ENCODE measurements at places on chromosomes 3 and 15. TPM values are rescaled to one million over a fixed set of nuclear protein-coding genes. Genes with fewer than 3 reads are reported as not detected.

DNA sequence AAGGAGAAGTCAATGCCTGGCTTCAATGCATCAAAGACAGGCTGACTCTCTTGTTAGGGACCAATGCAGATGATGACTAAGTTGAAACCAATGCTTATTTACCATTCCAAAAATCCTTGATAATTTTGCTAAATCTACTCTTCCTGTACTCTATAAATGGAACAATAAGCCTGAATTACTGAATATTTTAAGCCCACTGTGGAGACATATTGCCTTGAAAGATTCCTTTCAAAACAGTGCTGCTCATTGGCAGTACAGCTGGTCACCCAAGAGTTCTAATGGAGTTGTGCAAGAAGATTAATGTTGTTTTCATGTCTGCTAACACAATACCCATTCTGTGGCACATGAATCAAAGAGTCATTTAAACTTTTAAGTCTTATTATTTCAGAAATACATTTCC is 181.0 kb upstream of the CBLB start:
- no peak for DNase-seq

DNA sequence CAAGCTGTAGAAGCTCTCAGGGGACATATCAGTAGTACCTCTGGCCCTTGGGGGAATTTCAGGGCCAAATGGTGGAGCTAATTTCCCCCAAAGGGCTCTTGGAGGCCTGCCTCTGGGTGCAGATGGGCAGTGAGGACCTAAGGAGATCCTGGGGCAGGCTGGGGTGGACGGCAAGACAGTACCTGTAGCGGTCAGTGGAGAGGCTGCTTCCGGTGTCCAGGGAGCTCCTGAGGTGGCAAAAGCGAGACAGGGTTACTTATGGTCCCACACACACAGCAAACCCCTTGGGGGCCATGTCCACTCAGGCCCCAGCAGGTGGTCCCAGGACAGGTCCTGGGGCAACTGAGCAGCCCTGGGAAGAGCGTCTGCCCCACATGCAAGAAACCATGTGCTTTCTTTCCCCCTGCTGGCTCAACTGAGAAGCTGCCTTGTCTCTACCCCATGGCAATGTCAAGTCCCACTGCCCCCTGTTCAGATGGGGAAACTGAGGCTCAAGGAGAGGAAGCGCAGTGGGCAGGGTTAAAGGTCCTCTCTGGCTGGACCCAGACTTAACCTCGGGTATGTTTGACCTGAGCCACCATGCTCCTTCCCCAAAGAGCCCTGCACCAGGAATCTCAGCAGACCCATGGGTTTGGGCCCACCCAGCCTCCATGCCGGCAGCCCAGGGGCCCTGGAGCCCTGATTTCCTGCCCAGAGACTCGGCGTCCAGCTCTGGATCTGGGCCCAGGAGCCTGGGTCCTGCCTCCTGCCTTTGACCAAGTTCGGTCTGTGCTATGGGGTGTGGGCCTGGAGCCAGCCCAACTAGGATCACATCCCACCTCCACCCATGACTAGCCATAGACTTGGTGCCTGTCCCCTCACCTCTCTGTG is 25.7 kb downstream of the IQSEC1 start:
- DNase-seq, result no peak

DNA sequence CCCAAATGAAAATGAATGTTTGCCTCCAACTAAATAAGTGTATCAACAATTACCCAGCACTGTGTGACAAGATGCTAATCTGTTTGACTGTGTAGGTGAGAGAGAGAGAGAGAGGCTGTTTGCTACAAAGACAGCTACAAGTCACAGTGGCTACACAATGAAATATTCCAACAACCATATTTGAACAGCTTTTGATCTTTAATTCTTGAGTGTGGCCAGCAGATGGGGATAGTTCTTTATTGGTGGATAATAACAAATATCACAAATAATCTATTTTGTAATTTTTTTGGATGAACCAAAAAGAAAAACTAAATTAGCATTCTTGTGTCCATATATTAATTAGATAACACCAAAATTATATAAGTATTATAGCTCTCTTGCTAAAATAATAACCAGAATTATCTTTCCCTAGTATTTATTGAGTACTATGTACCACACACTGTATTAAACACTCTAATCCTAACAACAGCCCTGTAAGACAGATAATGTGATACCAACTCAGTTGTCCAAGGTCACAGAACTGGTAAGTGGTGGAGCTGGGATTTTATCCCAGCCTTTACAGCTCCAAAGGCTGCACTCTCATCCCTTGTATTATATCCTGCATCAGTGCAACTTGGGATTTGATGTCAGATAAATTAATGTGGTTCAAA is 61.9 kb upstream of the C3orf80 start:
- no peak for DNase-seq

- DNase-seq, result no peak
Observed at GRCh38 chr3:145457825-145458552, 703.0 kb downstream of the PLOD2 start.

DNA sequence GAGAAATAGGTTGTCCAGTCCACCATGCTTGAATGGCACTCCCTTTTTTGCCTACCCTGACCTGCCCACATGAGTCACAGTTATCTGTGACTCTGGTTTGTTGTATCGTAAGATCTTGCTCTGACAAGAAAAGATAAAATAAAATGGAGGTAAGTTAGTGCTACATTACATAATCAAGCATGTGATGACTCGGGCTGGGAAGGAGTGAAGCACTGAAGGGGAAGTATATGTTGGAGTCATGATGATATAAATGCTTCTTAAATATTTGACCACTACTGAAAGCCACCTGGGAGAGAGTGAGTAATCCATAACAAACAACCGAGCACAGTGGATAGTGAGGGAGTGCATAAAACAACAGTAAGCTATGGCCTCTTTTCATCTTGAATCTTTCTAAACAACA is 124.4 kb downstream of the SHOX2 start:
- DNase-seq, result no peak

DNA sequence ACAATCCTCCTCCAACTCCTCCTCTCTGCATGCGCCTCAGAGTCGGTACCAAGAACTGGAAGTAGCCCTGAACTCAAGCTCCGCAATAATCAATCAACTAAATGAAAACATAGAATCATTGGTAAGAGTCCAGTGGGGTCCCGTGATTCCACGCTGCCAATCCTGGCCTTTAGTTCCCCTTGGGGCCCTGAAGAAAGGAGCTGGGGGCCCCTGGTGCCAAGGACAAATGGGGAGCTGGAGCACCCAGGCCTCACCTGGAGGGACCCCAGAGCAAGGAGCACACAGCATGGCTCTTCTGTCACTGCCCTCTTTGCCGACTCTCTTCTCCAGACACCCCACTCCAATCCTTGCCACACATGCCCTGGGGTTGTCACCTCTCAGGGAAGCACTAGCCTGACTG is 80.3 kb downstream of the ADAMTS7 start:
- no peak for DNase-seq

The LRRC15 gene
- not detected for total RNA-seq

DNA sequence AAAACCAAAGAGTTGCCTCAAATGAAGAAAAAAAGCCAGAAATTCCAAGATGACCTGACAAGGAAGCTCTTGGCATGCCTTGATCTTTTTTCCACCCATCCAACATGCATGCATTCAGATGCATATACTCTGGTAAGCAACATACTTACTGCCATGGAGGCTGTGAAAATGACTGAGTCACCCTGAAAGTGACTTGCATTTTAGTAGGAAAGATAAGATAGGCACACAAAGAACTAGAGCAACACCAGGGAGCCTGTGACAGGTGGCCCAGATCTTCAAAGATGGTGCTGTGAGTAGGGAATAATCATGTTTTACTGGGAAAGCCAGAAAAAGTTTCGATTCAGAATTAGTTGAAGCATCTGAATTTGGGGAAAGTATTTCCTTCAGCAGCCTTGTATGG is 185.1 kb upstream of the SLCO3A1 start:
- no peak for DNase-seq

DNA sequence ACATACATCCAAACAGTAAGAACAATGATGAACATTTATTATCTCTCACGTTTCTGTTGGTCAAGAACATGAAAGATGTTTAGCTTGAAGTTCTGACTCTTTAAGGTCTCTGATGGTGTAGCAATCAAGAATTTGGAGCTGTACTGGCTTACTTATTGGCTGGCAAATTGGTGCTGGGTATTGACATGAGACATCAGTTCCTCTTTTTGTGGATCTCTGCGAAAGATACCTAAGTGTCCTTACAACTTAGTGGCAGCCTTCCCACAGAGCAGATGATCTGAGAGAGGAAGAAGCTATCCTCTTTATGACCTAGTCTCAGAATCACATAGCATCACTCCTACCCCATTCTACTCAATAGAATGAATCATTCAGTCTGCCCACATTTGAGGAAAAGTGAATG is 309.8 kb upstream of the DCBLD2 start:
- no peak for DNase-seq

DNA sequence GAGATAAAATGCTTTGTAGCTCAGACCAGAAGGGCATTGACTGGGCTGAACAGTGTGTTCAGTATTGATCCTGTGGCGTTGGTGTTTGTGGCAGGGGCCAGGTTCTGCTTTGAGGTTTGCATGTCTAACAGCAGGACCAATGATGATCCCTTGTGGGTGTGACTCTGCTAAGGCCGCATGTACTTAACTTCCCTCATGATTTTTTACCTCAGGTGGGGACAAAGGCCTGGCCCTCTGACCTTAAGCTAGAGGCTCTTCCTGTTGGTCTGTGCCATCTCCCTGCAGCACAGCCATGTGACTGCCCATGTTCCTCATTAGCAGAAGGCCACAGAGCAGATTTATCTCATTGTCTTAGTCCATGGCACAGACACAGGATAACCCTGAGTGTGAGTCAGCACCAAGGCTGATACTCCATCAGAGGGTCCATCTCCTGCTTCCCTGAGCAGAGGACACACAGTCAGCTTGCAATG is 34.3 kb upstream of the BSN start:
- DNase-seq, result no peak

The SPESP1 gene
- 2.6 TPM for total RNA-seq

DNA sequence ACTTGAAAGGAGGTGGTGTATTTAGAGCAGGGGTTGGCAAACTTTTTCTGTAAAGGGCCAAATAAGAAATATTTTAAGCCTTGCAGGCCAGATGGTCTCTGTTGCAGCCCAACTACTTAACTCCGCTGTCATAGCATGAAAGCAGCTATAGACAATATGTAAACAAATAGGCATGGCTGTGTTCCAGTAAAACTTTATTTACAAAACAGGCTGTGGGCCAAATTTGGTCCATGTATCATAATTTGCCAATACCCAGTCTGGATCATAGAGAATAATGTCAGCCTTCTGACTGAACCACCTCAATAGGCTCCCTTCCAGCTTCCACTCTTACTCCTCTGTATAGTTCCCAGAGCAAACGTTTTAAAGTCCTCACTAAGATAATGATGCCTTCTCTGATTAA is 638.8 kb upstream of the CFAP20DC start:
- peak; percentile 12 for DNase-seq

DNA sequence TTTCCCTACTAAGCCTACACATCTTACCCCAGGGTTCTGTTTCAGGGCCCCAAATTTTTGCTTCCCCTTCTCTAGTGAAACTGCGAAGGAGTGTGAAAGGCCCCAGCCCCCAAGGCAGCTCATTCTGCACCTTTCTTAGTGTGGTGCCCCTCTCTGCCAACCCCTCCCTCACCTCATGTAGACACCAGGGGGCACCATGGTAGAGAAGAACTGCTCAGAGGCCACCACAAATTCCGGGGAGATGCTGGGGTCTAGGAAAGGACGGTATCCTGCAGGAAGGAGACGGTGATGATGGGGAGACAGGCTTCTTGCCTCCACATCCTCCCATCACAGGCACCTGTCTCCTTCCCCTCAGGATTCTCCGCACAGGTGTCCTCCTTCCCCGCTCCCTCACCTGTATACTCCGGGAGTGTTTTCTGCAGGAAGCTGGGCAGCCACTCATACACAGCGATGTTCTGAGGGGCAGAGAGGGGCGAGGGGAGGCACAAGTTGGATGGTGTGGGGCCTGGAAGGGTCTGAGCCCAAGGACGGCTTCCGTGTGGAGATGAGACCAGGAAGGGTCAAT is 3.6 kb downstream of the DUOX2 start:
- DNase-seq, result no peak

The PLCL2 gene
- total RNA-seq, result 2.9 TPM

The TRA2B gene
- 274 TPM for total RNA-seq

- no peak for DNase-seq
Observed at GRCh38 chr3:126955004-126955790, 27.7 kb upstream of the PLXNA1 start.

GRCh38 chr15:63418811-63419210 is 37.2 kb upstream of the CA12 start:
- DNase-seq, result peak; percentile 58

The IGSF11 gene
- 9.5 TPM for total RNA-seq

DNA sequence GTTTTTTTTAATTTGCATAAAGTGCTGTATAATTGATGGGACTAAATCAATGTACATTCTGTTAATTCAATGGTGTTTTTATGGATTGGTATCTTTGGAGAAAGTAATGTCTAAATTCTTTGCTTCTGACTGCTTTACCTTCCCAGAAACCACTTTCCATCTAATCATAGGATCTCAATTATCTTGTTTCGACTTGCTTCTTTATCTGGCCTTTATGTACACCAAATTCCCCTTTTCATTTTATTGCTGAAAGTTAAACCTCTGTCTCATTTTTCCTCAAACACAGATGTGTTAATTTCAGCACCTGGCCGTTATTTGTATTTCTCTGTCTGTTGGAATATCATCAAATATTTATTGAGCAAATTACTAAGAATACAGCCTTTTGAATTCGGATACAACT is 287.3 kb upstream of the GBE1 start:
- no peak for DNase-seq

The DGKG gene
- 0.72 TPM for total RNA-seq

DNA sequence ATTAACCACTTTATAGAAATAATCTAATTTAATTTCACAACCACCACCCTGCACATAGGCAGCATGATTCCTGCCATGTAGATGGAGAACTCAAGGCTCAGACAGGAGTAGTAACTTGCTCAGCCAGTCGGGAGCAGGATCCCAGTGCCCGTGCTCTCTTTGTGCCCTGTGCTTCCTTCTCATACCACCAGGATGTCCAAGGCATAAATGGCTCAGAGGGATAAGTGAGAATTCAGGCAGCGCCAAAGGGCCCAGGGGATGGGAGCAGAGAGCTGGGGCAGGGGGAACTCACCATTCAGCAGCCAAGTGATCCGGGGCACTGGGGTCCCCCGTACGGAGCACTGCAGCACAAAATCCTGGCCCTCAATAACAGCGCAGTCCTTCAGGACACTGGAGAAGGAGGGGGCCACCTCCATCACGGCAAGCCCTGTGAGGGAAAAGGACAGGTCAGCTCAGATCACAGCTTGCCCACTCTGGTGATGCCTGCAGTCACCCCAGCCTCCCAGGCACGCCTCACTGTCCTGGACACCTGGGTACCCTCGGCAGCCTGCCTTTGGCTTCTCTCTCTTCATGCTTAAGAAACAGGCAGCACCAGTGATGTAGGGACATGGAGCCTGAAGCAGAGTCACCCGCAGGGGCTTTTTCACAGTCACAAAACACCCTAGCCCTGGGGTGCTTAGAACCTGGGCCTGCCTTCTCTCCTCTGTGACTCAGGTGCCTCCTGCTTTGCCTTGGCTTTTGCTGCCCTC is 141.0 kb upstream of the HACD2 start:
- no peak for DNase-seq
